NCI-H2107 (cell line): ENCODE measurements at places on chromosomes 7 and 10.

DNA sequence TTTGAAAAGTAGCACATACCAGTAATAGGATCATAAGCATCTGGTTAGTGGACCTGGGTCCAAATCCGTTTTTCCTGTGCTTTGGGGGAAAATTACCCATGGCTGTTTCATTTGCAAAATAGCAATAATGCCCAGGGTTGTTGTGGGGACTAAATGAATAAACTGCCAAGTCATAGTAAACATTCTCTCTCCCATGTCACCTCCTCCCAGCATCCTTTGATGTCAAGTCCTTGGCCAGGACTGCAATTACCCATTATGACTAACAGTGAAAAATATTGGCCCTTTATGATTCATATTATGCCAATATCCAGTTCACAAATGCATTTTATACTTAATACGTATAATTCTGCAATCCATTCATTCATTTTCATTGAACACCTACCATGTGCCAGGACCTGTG, 23.0 kb downstream of the TOMM7 start:
- no peak for DNase-seq

DNA sequence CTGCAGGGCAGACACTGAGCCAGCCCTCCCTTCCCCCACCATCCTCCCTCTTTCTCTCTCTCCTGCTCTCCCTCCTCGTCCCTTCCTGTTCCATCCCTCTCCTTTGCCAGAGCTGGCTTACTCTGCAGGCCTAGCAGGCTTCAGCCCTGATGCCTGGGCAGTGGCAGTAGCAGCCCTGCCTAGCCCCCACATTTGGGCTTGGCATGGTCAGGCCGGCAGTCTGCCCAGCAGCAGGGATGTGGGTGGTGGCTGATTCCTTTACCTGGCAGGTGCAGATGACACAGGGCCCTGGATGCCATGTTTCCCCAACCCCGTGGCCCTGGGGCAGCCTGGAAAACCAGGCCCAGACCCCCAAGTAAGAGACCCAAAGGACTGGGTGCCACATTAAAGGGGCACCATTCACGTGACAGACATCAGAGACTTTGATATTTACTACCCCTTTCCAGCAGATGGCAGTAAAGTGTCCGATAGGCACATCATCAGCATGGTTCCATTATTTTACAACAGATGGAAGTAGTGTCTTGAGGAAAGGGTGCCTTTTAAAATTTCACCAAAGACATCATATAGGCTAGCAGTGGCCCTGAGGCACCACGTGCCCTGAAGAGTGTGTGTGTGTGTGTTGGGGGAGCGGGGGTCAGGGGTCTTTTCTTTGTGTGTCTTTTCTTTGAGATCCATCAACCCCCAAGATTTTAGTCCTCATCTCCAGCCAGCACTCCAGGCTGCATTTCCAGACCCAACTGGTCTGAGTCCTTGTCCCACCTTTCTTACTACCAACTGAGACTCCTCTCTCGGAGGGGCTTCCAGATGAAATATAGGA, 5.9 kb downstream of the KCP start:
- DNase-seq = no peak

DNA sequence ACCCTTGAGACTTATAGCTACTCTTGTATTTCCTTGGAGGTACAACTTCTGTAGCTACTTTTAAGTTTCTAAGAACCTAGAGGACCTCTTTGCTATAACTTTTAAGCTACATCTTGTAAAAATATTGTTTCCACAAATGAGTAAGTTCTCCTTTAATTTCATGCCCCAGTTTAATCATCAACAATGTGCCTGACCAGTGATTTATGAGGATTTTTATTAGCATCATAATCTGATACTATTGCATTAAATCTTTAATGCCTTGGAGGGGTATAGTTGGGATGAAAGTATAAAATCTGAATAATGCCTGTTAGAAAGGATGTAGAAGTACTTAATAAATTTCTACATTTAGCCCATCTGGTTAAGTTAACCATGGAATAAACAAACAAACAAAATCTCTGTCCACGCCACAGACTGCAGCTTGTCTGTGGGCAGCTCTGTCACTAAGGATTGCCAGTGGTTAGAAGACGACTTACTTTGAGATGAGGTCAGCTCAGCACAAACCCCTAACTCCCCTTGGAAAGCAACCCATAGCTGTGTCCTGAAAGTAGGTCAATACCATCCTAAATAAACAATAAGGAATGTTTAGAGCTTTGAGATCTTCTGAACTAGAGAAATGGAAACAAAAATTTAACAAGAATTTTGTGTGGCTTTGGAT, 18.3 kb downstream of the UBE2D1 start:
- DNase-seq = no peak

DNA sequence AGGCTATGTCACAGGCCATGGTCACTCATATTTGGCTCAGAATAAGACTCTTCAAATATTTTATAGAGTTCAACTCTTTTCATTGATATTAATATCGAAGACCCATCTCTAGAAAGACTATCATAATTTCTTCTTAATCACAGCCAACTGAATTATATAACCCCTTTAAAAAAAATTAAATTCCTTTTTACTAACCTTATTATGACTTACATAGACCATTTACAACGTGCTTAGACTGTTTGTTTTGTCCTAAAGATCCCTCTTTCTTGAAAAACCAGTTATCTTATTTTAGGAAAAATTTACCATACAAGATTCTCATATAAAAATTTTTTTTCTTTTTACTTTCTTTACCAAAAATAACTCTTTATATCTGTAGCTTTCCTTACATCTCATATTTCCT, 10.2 kb upstream of the TMEM254 start:
- DNase-seq = no peak

GRCh38 chr10:89275383-89275782, 23.8 kb upstream of the LIPA start:
- DNase-seq = no peak
